Naive thymus-derived CD4-positive, alpha-beta T cell (primary cell): ENCODE measurements at places on chromosomes 16 and 17. TPM values are rescaled to one million over a fixed set of nuclear protein-coding genes. Genes with fewer than 3 reads are reported as not detected.

GRCh38 chr16:89370601-89371000 is 119.8 kb downstream of the ANKRD11 start:
- DNase-seq, result no peak
- H3K4me3 ChIP-seq, result no peak overlapping the region
- H3K27ac ChIP-seq, result no peak overlapping the region
- peaks cover 30% of the 10 kb centered on the region for H3K4me1 ChIP-seq

GRCh38 chr16:4360538-4361021 is 9.5 kb upstream of the PAM16 start:
- peaks cover 12% of the 10 kb centered on the region for H3K36me3 ChIP-seq
- no peaks in the 10 kb centered on the region for H3K4me1 ChIP-seq
- no peak for DNase-seq
- H3K27me3 ChIP-seq, result no peaks in the 10 kb centered on the region

- H3K27ac ChIP-seq, result no peak overlapping the region
- no peak for DNase-seq
- H3K4me1 ChIP-seq, result no peaks in the 10 kb centered on the region
- no peaks in the 10 kb centered on the region for H3K36me3 ChIP-seq
- H3K4me3 ChIP-seq, result no peak overlapping the region
Measured at GRCh38 chr16:78326731-78327130, 227.3 kb downstream of the WWOX start.

DNA sequence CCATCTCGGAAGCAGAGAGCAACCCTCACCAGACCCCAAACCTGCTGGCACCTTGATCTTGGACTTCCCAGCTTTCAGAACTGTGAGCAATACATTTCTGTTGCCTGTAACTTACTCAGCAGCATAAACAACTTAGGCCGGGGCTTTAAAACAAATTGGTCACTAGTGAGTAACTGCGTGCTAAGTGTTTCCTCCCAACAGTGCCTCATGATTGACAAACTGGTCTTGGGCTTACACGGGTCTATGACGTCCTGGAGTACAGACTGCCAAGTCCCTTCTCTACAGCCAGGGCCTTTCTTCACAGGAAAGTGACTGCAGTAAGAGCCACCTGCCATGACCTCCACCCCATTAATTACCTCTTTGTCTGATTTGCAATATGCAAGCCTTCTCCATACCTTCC is 136.7 kb downstream of the XYLT1 start:
- no peak overlapping the region for H3K27ac ChIP-seq
- no peaks in the 10 kb centered on the region for H3K36me3 ChIP-seq
- H3K4me3 ChIP-seq, result no peak overlapping the region
- H3K4me1 ChIP-seq, result no peaks in the 10 kb centered on the region
- DNase-seq, result no peak
- no peaks in the 10 kb centered on the region for H3K27me3 ChIP-seq

DNA sequence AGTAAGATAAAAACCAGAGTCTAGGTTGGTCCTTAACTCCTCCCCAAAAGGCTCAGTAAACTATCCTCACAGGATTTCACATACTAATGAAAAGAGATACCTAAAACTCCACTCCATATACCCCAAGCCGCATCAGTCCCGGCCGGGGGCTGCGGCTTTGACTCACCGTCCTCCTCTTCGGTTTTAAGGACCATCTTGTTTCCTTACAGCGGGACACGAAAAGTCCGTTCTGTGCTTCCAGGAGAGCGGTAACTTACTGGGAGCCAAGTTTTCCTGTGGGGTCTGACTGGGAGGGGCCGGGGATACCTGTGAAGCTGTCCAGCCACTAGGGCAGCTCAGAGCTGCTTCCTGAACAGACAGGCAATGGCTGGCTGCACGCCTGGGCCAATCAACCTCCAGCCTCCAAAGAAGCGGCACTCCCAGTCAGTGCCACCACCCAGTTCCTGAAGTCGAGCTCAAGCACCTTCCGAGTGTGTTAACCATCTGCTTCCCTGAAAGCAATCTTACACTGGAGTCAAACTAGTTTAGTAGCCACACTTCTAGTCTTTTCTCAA is 45.5 kb downstream of the CYTH1 start:
- peak overlapping the region; percentile 79 for H3K27ac ChIP-seq
- peak; percentile 81 for DNase-seq
- peaks cover 71% of the 10 kb centered on the region for H3K4me1 ChIP-seq
- H3K4me3 ChIP-seq, result peak overlapping the region; percentile 75
- no peaks in the 10 kb centered on the region for H3K27me3 ChIP-seq

DNA sequence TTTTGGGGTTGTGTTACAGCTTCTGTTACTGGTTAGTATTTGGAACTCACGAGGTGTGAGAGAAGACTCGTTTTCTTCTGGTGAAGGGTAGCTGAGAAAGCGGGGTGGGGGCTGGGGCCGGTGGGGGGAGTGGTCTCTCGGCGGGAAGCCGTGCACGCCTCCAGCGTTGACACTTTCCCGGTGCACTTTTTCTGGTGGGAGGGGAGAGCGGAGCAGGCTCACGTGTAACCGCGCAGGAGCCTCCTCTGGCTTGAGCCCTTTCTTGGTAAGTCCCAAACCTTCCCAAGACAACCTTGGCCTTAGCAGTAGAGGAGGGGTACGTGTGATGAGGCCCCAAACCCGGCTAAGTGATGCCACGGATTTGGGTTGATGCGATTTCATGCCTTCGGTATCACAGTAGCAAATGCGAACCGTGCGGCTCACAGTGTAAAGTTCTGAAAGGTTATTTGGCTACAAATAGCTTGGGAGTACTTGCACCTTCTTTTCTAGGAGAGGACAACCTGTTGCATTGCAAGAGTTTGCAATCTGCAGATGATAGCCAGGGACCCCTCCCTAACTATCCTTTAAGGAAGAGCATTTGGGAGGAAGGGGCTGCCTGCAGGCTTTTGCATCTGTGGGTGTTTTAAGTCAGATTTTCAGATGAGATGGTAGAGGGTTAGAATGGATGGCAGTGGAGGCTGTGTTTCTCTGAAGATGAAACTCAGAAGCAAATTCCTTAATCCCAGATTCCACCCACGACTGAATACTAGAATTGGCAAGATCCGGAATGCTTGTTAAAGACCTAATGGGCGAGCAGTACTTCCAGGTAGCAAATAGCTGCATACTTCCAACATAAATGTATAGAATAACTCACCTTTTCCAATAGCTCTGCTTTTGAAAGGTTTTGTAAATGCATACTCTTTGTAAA is 1.5 kb downstream of the HLF start:
- no peak for DNase-seq
- no peak overlapping the region for H3K4me3 ChIP-seq
- H3K27ac ChIP-seq, result no peak overlapping the region
- peaks cover 15% of the 10 kb centered on the region for H3K4me1 ChIP-seq
- no peaks in the 10 kb centered on the region for H3K36me3 ChIP-seq

GRCh38 chr16:16008666-16009065 is 59.2 kb downstream of the ABCC1 start:
- no peak for DNase-seq
- H3K36me3 ChIP-seq, result no peaks in the 10 kb centered on the region
- no peaks in the 10 kb centered on the region for H3K4me1 ChIP-seq
- H3K27ac ChIP-seq, result no peak overlapping the region
- H3K4me3 ChIP-seq, result no peak overlapping the region
- no peaks in the 10 kb centered on the region for H3K27me3 ChIP-seq

DNA sequence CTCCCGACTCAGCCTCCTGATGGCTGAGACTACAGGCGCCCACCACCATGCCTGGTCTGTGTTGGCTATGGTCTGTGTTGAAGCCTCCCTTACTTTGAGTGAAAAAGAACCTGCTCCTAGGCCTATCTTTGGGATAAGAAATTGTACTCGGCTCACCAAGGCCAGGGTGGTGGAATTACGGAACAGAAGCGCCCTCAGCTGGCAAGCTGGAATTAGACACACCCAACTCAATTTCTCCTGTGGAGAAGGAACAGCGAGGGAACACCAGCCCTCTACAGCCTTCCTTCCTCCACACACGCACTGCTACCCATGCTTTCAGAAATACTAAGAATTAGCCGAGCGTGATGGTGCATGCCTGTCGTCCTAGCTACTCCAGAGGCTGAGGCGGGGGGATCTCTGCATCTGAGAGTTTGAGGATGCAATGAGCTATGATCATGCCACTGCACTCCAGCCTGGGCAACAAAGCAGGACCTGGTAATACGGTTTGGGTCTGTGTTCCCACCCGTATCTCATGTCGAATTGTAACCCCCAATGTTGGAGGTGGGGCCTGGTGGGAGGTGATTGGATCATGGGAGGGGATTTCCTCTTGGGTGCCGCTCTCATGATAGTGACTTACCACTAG is 40.1 kb upstream of the RBBP6 start:
- no peak for DNase-seq
- H3K27me3 ChIP-seq, result no peaks in the 10 kb centered on the region
- H3K27ac ChIP-seq, result no peak overlapping the region
- no peaks in the 10 kb centered on the region for H3K36me3 ChIP-seq
- no peak overlapping the region for H3K4me3 ChIP-seq

DNA sequence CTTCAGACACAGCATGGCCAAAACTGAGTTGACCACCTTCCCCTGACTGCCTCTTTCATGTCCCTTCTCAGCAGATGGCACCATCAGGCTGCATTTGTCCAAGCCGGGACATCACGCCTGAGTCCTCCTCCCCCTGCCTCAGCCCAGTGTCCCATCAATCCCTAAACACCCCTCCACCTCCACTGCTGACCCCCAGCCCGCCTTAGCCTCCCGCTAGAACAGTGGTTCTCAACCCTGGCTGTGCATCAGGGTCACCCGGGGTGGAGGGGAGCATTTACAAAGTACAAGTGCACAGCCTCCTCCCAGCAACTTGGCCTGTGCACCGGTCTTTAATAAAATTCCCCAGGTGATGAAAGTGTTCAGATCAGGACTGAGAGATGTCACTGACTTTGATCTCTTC is 4.0 kb downstream of the C16orf82 start:
- no peak overlapping the region for H3K27ac ChIP-seq
- H3K36me3 ChIP-seq, result no peaks in the 10 kb centered on the region
- H3K4me1 ChIP-seq, result no peaks in the 10 kb centered on the region
- no peaks in the 10 kb centered on the region for H3K27me3 ChIP-seq

GRCh38 chr17:27846042-27846655 is 45.8 kb upstream of the NOS2 start:
- peak overlapping the region; percentile 2 for H3K27ac ChIP-seq
- H3K4me1 ChIP-seq, result peaks cover 9% of the 10 kb centered on the region
- no peaks in the 10 kb centered on the region for H3K27me3 ChIP-seq

GRCh38 chr16:8718851-8719680 is 44.6 kb downstream of the ABAT start:
- no peaks in the 10 kb centered on the region for H3K36me3 ChIP-seq
- H3K4me3 ChIP-seq, result no peak overlapping the region
- no peak overlapping the region for H3K27ac ChIP-seq
- DNase-seq, result no peak
- H3K4me1 ChIP-seq, result no peaks in the 10 kb centered on the region

GRCh38 chr17:15233022-15233805 is 31.9 kb downstream of the PMP22 start:
- H3K4me3 ChIP-seq, result no peak overlapping the region
- H3K27ac ChIP-seq, result no peak overlapping the region
- no peaks in the 10 kb centered on the region for H3K4me1 ChIP-seq
- H3K36me3 ChIP-seq, result no peaks in the 10 kb centered on the region
- H3K27me3 ChIP-seq, result no peaks in the 10 kb centered on the region
- DNase-seq, result no peak

- H3K36me3 ChIP-seq, result no peaks in the 10 kb centered on the region
- no peak overlapping the region for H3K27ac ChIP-seq
- H3K4me3 ChIP-seq, result no peak overlapping the region
- no peaks in the 10 kb centered on the region for H3K27me3 ChIP-seq
Measured at GRCh38 chr16:64397945-64398508, 723.8 kb downstream of the CDH11 start.

DNA sequence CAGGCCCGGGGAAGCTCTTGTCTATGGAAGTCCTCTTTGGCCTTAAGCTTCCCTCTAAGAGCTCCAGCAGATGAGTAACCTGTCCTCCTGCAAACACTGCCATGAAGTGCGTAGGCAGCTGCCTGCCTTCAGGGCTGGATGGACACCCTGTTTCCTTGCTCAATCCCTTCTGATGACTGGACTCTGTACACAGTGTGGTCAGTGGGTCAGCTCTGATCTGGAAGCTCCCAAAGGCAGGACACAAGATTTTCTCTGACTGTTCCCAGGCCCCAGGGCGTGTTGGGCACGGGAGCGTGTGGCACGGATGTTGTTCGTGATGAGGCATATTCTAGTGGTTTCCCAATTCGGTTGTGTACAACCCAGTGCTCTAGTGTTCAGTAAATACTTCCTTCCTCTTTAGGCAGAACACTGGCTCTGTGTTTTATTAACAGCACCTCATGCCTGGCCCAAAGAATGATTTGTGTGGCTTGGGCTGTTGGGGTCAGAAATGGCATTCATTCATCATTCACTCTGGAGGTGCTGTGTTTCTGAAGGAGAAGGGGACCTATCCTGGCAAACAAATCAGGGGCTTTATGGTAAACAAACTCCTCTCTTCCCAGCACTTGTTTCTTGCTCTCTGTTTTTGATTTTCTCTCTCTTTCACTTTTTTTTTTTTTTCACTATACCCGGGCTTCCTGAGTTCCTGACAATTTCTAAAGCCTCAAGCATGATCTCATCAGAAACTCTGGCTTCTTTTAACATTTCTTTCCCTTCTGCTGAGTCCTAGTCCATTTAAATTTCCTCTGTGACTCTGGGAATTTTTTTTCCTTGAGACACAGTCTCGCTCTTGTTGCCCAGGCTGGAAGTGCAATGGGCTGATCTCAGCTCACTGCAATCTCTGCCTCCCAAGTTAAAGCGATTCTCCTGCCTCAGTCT is 12.0 kb upstream of the RNF157 start:
- peak; percentile 63 for DNase-seq
- H3K4me3 ChIP-seq, result peak overlapping the region; percentile 27
- peak overlapping the region; percentile 68 for H3K27ac ChIP-seq
- H3K36me3 ChIP-seq, result no peaks in the 10 kb centered on the region

- no peak overlapping the region for H3K4me3 ChIP-seq
- H3K27me3 ChIP-seq, result no peaks in the 10 kb centered on the region
- peaks cover 5% of the 10 kb centered on the region for H3K36me3 ChIP-seq
Measured at GRCh38 chr17:21201298-21201595, 12.7 kb downstream of the TMEM11 start.

GRCh38 chr17:48024149-48025039 is 13.2 kb downstream of the COPZ2 start:
- no peaks in the 10 kb centered on the region for H3K27me3 ChIP-seq
- peaks cover 9% of the 10 kb centered on the region for H3K4me1 ChIP-seq
- H3K36me3 ChIP-seq, result no peaks in the 10 kb centered on the region
- peak overlapping the region; percentile 30 for H3K4me3 ChIP-seq

- no peak within 1 kb of the TSS for H3K4me3 ChIP-seq
- peak; percentile 54 for DNase-seq
- H3K27ac ChIP-seq, result no peak within 1 kb of the TSS
- no peaks in the 10 kb centered on the region for H3K36me3 ChIP-seq
- peaks cover 10% of the 10 kb centered on the region for H3K27me3 ChIP-seq
Measured at GRCh38 chr16:89828199-89828869, at the start of gene SPIRE2. SPIRE2 (plus strand) TSS chr16:89828475; CDS start chr16:89828551, 76 bp downstream.

Gene KRTAP2-1
- total RNA-seq, result not detected in 2 replicates

Gene SAMD14
- 0.78 TPM for total RNA-seq

Gene ATPAF2
- 32.5 TPM for total RNA-seq

Gene AATK
- 0.61 and 1.4 TPM in 2 replicates for total RNA-seq

Gene GPR142
- not detected for total RNA-seq

Gene IKZF3
- 72.8 TPM for total RNA-seq

Gene CCL16
- total RNA-seq, result not detected

Gene EME1
- total RNA-seq, result 15.2 and 17.5 TPM in 2 replicates

Gene KCNJ12
- 0.19 TPM for total RNA-seq

Gene CTF1
- total RNA-seq, result 0.40 TPM

Gene STRADA
- 58.2 TPM for total RNA-seq

Gene C17orf78
- not detected for total RNA-seq

Gene TBC1D26
- total RNA-seq, result 0.43 TPM

Gene CCL8
- total RNA-seq, result not detected
